ENCODE measurements at places on chromosomes 1 and 21. TPM values are rescaled to one million over a fixed set of nuclear protein-coding genes. Genes with fewer than 3 reads are reported as not detected.

The KISS1 gene
- total RNA-seq: not detected

The SYNC gene
- total RNA-seq: 111 TPM

The ADAR gene
- total RNA-seq: 80.2 TPM

The FAM72C gene
- 0.19 TPM for total RNA-seq

The CFAP141 gene
- total RNA-seq: not detected

The LCE3D gene
- not detected for total RNA-seq

The TGFB2 gene
- 12.6 TPM for total RNA-seq

The ABCG1 gene
- total RNA-seq: 16.2 TPM

The REN gene
- not detected for total RNA-seq

The OR10J1 gene
- total RNA-seq: not detected

The AGT gene
- total RNA-seq: 12.2 TPM

The LCE1B gene
- not detected for total RNA-seq

The NBPF20 gene
- total RNA-seq: 7.1 TPM

The IFI44L gene
- 6.5 TPM for total RNA-seq

The SAMD11 gene
- 6.2 TPM for total RNA-seq

The DISP1 gene
- total RNA-seq: 10.0 TPM

The SMCP gene
- total RNA-seq: not detected

The KPRP gene
- total RNA-seq: not detected

The PROK1 gene
- total RNA-seq: not detected

The LRRC53 gene
- total RNA-seq: not detected
